ENCODE measurements at places on chromosomes 2 and 18.

DNA sequence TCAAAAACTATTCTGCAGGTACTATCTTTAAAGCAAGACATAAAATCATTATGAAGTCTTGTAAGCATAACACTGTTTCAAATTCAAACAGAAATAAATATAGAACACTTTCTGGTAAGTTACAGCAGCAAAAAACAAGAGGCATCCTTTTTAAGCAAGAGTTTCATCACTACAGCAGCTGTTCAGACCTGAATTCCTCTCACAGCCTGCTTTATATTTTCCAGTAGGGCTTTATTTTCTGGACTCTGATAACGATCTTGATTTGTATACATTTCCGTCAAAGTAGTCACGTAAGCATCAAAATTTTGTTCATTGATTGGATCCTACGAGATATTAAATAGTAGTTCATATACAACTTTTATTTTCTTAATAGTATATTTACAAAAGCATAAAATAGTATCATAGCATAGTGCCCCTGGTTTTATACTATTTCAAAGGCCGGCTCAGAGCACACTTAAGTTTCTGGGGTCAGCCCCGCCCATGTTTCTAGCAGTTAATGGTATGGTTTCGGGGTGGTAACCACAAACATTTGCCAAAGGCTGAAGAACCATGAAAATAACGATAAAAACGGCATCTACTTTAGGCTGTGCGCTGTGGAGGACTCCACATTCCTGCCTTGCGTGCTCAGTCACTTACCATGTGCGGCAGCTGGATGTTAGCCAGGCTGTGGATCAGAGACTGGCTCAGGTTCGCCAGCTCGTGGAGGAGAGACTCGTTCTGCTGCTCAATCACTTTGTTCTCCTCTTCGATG is 47.5 kb upstream of the PXDN start:
- no peak for DNase-seq

- no peak for DNase-seq
Observed at GRCh38 chr2:101893681-101894381, 97.9 kb upstream of the IL1R2 start.

DNA sequence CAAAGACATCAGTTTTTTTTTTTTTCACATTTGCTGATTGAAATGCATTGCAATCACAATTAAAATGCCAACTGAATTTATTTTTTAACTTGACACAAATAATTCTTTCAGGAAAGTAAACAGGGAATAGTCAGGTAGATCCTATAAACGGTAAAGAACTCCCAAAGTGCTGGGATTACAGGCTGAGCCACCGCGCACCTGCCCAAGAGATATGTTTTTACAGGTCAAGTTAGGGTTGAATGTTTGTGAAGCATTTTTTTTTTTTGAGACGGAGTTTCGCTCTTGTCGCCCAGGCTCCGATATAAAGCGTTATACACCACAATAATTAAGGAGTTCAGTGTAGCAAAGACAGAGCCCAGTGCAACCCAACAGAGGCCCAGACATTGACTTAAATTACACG is 15.1 kb downstream of the ITM2C start:
- no peak for DNase-seq

- DNase-seq = no peak
Observed at GRCh38 chr2:69134306-69134945, 121.4 kb downstream of the ANTXR1 start.

- no peak for DNase-seq
Observed at GRCh38 chr2:219269362-219270054, 9.7 kb upstream of the DNAJB2 start.

- no peak for DNase-seq
Observed at GRCh38 chr18:9017905-9018227, 84.6 kb upstream of the NDUFV2 start.

DNA sequence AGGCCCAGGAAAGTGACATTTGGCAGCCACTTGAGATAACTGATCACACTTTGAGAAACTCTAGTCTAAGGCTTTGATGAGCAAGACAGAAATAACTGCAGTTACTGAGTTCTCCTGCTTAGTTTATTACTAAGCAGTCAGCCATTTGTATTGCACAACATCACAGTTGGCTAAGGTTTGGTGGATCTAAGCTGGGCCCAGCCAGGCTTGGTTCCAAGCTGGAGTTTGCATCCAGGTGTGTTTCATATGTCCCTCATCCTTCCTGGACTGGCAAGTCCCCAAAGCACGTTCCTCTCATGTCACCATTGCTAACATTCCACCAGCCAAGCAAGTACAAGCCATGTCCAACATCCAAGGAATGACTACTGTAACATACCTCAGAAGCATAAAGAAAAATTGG is 71.3 kb upstream of the ZNF532 start:
- DNase-seq = no peak

DNA sequence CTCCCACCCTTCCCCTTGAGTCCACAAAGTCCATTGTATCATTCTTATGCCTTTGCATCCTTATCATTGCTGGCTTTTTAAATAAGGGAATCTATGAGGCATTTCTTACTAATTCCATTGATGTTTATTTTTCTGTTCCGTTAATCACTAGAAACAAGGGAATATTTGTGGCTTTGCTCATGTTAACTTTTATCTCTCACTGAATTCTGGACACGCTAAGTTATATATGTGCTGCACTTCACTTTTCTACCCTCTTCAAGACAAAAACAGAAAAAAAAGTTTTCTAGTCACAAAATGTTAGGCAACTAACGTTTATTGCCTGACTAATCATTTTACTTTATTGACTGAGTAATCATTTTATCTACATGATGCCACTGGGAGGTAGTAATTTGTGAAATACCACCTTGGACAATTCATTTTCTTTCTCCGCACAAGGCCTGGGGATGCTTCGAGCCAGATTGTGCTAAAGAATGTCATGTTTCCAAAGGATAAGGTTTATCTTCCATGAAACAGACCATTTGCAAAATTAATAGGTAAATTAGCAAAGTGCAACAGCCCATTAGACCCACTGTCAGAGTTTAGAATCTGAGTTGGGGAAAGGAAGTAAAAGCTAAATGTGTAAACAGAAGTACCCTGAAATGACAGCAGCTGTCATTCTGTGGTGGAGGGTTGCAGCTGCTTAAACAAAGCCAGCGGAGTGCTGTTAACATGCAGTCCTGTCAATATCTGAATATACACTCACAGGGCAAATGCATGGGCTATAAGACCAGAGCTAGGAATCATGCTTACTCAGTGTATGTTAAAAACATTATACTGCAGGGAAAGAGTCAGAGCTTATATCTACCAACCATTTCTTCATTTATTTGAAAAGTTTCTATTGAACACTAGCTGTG is 658.7 kb downstream of the CNTNAP5 start:
- no peak for DNase-seq

GRCh38 chr18:69947361-69948133 is at the start of gene CD226:
CD226 (minus strand) TSS chr18:69947873; CDS start chr18:69947406, 467 bp downstream.
- no peak for DNase-seq

GRCh38 chr2:69082430-69082997 is 69.5 kb downstream of the ANTXR1 start:
- no peak for DNase-seq

DNA sequence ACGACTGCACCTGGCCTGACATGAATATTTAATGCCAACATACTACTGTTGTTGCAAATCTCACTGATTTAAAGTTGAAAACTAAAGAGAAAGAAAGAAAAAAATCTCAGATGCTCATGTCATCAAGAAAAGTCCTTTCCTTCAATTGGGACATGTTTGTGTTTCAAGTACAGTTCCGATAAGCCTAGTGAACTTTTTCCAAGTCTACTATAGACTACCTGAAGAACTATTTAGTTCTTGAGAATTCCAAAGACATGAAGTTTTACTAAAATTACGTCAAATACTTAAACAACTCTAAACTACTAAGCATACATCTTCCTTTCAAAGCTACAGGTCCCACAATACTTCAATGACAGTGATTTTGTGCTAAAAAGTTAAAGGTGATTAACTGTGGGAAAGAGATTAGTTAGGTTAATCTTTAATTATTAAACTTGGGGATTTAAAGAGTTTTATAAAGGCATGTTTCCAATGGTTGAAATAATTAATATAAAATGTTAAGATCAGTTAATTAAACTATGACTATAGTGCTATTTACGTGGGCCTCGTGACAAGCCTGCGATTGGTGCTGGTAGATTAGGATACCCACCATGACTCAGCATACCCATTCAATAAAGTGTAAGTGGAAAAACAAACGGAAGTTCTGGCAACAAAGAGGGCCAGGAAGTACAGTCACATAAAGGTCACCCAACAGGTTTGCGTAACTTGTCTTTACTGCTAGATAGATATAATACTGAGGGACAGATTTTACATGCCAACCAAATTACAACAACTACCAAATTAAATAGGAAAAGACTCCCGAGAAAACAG is 55.5 kb downstream of the SEPTIN10 start:
- no peak for DNase-seq

DNA sequence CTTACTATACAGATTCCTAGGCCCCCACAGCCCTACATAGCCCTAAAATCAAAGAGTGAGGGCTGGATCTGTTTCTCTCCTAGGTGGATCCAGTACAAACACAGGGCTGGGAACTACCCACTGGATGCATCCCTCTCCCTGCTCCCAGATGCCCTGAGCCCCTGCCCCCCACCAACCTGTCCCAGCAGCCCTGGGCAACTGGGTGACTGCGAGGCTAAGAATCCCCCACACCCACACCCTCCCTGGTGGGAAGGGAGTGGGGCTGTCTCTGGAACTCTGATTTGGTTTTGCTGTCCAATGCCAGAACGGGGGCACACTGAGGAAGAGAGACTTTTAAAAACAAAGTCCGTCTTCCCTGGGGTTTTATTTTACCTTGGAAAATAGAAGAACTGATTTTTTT is 113.1 kb downstream of the SMAD7 start:
- no peak for DNase-seq

- no peak for DNase-seq
Observed at GRCh38 chr2:46379213-46380037, 82.2 kb downstream of the EPAS1 start.

- DNase-seq = no peak
Observed at GRCh38 chr18:45667056-45667736, 51.9 kb downstream of the SLC14A2 start.

- DNase-seq = no peak
Observed at GRCh38 chr2:219434718-219435525, at the start of gene SPEG. SPEG (plus strand) TSS chr2:219434843; CDS start chr2:219434978, 135 bp downstream.

DNA sequence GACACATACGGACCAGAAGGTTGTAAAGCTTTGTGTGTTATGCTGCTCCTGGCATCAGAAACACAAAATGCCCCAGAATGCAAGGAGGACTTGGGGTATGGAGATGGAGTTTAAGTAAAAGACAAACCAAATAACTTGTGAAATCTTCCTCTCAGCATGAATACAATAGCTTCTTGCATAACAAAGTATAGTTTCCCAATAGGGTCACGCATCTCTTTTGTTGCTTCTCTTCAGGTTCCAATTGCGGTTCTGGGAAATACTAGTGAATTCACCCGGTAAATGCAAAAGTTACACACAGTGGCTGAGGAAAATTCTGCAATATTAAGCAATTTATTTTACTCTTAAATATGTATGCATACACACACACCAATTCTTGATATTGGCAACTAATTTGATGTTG is 339.2 kb upstream of the EPHA4 start:
- no peak for DNase-seq

- no peak for DNase-seq
Observed at GRCh38 chr2:236781933-236782816, 212.6 kb downstream of the ACKR3 start.

- no peak for DNase-seq
Observed at GRCh38 chr2:28578774-28579173, 82.9 kb downstream of the PLB1 start.

DNA sequence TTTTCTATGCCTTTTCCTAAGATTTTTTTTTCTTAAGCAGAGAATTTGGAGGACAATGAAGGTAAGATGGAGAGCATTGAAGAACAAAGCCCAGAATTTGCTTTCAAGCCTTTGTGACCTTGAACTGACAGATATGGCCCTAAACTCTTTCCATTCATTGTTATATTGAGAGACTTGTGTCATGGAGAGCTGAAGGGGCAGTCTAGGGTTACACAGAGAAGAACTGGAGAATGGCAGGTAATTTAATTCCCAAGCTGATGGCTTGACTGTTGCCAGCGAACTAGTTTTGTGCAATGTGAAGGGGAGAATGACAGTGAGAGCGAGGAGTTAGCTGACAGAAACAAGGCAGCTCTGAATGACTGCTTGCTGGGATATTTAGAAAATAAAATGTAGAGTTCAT is 1344.2 kb downstream of the LRP1B start:
- no peak for DNase-seq

GRCh38 chr18:38007676-38008330 is 442.2 kb upstream of the CELF4 start:
- no peak for DNase-seq

- DNase-seq = no peak
Observed at GRCh38 chr2:119897736-119898395, 115.0 kb upstream of the EPB41L5 start.

GRCh38 chr2:226656367-226656766 is 143.3 kb downstream of the IRS1 start:
- DNase-seq = no peak

GRCh38 chr2:56182420-56182819 is 1.4 kb upstream of the CCDC85A start:
- no peak for DNase-seq

GRCh38 chr18:2847317-2848246 is 776 bp downstream of the EMILIN2 start:
- no peak for DNase-seq

GRCh38 chr2:118686346-118686745 is 161.1 kb downstream of the EN1 start:
- no peak for DNase-seq

DNA sequence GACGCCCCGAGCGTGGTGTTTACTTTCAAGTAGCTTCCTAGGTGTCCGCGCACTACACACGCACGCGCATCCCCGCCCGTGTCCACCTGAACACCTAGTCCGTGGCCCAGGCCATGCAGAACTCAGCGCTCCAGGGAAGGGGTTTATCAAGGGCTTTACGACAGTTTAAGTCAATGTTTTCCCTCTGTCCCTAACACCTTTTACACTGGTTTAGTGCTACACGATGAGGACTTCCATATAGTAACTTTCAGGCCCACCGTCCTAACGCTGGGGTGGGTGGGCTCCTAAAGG is 1.4 kb upstream of the BCL2 start:
- no peak for DNase-seq

- DNase-seq = no peak
Observed at GRCh38 chr2:99775585-99775984, 285.8 kb upstream of the REV1 start.

- no peak for DNase-seq
Observed at GRCh38 chr2:134462791-134463698, 209.2 kb downstream of the MGAT5 start.

GRCh38 chr2:2326068-2327040 is 4.7 kb downstream of the MYT1L start:
- DNase-seq = no peak
